ENCODE measurements at places on chromosomes 6 and 20.

GRCh38 chr6:140609956-140610355 is 1235.5 kb upstream of the CITED2 start:
- no peak for DNase-seq

DNA sequence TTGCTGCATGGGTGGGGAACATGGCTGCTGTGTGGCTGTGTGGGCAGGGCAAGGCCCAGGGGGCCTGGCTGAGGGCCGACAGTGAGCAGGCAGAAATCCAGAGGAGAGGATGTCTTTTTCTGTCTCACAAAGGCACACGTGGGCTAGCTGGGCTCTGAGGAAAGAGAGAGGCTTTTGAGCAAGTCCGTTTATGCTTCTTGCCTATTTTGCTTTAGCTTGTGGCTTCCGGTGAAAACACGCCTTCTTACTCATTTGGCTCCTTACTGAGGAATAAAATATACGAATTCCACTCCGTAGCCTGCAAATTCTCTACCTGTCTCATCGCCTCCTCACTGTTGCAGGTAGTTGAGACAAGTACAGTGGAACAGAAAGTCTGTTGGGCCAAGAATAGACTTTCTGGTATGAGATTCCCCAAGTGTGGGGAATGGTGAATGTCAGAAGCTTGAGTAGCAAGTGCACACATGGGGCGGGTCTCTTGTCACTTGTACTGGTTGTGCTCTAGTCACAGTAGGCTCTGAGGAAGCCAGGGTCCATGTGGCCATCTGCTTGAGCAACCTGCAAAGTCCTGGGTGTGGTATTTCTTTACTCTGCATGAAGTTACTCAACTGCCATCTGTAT is 28.4 kb downstream of the WRNIP1 start:
- DNase-seq = no peak

- no peak for DNase-seq
These were observed 111.9 kb upstream of the FLRT3 start for GRCh38 chr20:14449323-14449722.

- DNase-seq = no peak
These were observed 67.8 kb upstream of the SMIM29 start for GRCh38 chr6:34316431-34317171.

- DNase-seq = no peak
These were observed 117.2 kb downstream of the LCA5 start for GRCh38 chr6:79420054-79420453.

DNA sequence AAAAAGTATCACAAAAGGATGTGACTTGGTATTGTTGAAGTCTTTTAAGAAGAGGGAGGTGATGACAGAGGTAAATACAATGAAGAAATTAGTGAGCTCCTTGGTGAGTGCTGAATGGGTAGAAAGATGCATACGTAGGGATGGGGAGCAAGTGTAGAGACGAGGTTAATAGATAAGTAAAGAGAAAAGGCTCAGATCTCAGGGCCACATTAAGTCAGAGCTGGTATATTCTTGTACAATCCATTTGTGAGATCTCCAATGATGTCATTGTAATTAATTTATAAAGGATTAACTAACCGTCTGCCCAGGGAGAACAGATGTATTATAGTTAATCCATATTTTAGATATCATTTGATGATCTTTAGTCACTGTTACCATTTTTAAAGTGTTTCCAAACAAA is 43.4 kb downstream of the SMPDL3A start:
- DNase-seq = no peak

- DNase-seq = no peak
These were observed 78.9 kb upstream of the ISM1 start for GRCh38 chr20:13142143-13142542.

DNA sequence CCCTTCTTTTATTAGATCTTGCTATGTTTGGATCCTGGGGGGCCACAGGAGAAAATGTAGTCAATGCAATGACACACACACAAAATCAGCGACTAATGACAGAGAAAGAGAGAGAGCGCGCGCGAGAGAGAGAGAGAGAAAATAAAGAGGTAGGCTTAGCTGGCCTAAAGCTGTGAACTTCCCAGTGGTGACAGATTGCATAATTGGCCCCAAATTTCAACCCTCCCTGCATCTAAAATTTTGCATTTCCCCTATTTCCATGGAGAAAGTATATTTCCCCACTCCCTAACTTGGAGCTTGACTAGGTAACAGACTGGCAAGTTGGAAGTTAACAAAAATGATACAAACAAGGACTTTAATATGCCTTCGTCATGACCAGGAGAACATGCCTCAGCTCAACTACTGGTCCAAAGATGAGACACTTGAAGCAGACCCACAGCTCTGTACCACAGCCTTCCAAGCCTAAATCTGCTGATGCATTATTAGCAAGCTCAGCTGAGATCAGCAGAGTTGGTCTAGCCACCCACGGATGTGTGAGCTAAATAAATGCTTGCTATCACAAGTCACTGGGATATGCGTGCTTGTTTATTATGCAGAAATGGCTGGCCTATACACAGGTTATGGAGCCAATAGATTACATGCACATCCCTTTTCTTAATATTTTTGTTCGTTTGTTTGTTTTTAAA is 118.1 kb upstream of the PRDM1 start:
- no peak for DNase-seq

DNA sequence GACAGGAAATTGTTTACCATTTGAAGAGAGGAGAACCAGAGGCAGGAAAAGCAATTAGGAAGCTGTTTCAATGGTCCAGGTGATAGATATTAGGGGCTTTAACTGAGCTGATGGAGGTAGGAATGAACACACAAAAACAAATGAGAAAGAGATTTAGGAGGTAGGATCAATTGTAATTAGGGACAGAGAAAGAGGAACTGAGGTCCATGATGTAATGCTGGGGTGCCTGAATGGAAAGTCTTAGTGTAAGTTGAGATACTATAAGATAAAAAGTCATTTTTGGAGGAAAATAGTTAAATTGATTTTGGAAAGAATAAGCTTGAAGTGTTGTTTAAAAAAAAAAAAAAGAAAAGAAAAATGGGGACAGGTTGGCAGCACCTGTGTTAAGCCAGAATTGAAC is 58.5 kb upstream of the B3GAT2 start:
- no peak for DNase-seq

DNA sequence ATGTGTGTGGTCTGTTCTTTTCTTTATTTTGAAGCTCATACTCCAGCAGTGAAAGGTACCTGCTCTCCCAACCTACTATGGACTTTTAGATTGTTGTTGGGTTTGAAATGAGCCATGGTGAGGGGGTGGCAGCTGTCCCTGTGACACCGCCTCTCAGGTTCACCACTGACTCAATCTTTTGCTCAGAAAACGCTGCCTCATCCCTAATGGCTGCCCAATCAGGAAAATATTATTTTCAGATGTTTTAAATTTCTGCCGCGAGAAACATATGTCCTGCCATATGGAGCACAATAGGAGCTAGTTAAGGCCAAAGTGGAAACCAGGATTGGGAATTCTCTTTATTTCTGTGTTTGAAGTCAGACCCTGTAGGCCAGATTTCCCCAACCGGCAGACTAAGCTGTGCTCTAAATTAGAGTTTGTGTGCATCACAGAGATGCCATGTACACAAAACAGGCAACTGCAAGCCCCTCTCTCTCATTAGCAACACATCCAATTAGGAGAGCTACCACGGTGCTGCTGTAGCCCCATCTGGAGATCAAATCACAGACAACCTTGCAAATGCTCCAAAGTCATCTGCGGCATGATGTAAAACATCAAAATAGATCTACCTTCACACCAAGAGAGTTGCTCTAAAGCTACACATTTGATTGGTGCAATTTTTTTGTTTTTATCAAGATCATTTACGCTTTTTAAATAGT is 144.1 kb upstream of the BACH2 start:
- DNase-seq = no peak

DNA sequence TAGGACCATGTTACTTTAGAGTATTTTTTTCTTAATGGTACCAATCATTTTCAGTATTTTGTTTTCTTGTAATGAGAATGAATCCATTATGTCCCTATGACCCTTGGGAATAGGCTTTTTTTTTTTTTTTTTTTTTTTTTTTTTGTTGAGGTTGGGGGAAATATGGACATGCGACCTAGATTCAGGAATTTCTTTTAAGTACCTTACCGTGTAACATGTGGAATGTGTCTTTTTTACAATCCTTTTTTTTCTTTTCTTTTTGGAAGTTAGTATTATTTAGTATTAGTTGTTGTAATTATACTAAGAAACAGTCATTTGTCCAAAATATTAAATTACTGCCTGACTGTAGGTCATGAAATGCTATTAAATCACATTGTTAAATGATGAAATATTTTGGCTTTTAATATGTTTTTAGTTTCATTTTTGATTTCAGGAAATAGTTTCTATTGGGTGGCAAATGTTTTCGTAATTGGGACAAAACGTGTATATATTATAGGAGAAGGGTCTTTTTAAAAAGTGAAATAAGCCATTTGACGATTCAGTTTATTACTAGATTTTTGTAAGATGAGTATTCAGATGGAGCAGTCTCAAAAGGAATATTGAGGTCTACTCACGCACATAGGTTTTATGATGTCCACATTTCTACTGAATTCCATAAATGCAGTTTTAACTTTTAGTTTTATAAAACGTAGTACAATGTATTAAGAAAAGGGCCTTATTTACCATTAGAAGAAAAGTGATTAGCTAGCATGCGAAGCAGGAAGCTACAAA is 4.9 kb downstream of the ARID1B start:
- no peak for DNase-seq

GRCh38 chr6:155850408-155850841 is 394.8 kb upstream of the NOX3 start:
- no peak for DNase-seq

DNA sequence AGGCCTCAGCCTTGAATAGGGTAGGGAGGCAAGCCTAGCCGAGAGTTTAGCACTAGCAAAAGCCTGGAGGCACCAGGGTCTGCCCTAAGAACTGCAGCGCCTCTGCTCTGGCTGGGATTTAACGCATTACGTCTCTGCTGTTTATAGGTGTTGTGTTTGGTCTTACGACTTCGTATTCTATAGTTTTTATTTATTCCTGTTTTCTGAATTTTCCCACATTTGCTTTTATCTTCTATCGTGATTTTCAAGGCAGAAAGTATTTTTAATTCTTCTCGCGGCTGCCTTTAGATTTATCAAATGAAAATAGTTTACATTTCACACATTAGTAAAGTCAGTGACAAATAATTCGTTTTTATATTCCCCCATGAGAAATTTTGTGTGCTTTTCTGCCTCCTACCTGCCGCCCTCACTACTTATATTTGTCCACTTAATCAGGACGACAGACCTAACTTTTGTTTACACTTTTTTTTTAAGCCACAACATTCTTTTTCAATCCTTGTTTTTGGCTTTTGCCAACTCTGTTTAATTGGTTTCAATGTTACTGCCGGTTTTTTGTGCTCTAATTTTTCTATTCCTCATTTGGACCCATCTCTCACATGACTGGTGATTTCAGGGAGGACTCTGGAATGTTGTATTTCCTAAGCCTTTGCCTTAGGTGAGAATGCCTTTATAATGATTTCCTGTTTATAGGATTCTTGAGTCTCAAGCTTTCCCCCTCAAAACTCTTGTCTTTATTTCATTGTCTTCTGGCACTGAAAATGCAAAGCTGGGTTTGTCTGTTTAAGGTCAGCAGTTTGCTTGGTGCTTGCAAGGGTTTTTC is 1.3 kb upstream of the LZTS3 start:
- no peak for DNase-seq

DNA sequence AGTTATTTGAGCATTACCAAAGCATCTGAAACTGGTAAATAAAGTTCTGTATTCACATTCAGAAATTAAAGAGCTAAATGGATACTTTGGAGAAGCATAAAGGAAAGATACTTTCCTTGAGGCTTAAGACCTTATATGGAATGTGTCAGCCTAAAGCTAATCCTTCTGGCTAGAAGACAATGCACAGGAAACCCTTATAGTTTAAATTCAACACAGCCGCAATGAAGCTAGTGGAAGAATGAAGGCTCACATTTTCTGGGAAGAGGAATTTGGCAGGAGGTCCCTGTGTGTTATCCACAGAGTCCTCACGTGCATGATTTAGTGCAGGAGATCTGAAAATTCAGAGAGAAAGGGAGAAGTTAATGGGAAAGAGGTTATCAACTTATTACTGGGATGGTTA is 21.5 kb upstream of the CHD6 start:
- DNase-seq = no peak

DNA sequence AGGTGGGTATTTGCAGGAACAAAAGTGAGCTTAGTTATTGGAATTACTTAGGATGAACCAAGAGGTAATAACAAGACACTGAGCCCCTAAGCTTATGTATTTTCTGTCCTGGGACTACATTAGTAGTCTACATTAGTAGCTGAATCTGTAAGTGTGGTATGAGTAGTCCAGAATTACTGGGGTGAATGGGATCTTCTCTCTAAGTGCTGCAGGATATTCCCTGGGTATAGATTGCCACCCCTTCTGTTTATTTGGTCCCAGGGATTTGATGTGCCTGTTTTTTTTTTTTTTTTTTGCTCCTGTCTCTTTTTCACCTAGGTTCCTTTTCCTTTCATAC is 5.9 kb downstream of the CD2AP start:
- no peak for DNase-seq

DNA sequence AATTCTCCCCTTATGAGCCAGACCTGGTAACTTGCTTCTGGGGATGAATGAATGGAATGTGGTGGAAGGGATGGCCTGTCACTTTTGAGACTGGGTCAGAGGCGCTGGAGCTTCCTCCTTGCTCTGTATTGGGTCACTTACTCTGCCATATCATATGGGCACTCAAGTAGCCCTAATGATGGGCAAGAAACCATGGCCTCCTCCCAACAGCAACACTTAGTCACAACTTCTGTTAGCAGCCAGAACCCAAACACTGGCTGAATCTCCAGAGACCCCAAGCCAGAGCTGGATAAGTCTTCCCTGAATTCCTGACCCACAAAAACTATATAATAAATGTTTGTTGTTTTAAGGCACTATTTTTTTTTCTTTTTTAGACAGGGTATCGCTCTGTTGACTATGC is 5.5 kb downstream of the E2F1 start:
- DNase-seq = no peak

DNA sequence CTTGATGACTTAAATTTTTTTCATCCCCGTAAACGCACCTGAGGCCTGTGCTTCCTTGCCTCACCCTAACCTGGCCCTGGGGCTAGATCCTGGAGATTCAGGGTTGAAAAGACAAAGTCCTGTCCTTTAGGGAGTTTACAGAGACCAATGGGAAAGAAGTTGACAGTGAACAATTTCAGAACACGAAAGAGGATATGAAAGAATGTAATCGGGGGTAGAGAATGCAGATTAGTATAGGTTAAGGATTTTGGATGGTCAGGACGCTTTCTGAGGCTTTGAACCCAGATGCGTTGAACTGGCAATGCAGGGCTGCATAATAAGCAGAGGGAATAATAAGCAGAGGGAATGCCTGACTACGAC is 1.7 kb upstream of the FBXO5 start:
- no peak for DNase-seq

DNA sequence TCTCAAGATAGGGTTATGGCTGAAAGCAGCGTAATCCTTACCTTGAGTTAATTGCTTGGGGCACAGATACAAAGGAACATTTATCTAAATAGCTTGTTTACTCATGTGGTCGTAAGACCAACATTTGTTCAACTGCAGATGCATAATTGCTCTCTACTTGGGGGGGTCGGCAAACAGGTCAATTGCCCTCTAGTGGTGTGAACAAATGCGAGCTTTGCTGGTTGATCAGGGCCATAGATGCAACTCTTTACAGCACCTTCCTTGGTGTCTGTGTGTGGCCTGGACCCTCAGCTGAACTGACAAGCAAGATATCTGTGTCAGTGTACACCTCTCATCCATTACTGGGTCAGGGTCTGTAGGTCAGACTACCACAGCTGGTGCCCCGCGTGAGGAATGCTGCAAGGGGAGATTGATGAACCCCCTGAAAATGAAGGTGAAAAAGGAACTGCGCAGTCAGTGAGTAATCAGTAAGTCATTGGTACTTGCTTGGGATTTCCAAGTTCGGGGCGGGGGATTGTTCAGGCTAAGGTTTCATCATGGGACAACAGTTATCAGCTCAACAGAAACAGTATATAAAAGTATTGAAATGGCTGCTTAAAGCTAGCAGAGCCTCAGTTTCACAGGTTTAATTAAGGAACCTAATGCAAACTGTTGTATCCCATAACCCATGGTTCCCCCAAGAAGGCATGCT is 24.0 kb downstream of the HLA-DPA1 start:
- no peak for DNase-seq
